Myocyte (in vitro differentiated cells): ENCODE measurements at places on chromosomes 4 and X. TPM values are rescaled to one million over a fixed set of nuclear protein-coding genes. Genes with fewer than 3 reads are reported as not detected.

GRCh38 chr4:143701365-143701764, 890 bp upstream of the FREM3 start:
- DNase-seq = no peak

- peak; percentile 45 for DNase-seq
Measured at GRCh38 chr4:37891260-37892159, 626 bp downstream of the TBC1D1 start.

DNA sequence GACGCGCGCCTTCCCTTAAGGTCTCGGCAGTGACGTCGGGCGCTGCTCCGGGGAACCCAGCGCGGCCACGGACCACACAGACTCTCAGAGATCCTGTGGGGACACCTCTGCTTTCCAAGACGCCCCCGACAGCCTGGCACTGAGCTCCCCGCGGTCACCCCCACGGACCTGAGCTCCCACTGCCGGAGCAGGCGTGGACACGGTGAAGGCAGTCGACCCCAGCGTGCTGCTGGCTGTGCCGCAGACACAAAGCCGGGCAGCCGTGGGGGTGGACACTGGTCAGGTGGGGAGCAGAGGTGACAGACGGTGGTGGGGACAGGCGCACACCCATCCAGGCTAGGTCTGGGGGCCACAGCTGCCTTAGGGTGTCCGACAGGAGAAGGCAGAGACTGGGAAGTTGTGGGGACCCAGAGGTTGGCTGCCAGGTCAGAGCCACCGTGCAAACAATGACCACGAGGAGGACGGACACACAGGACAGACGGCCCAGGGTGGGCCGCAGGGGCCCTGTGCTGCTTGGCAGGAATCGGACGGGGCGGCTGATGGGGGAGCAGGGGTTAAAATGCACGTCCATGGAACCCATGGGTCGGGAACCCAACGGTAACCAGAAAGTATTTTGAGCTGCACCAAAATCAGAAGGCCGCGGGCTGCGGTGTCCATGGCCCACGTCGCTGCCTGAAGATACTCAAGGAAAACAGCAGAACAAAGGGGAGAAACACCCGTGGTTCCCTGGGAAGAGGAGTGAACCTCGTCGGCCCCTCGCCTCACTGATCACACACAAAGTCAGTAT, 16.6 kb upstream of the GTPBP6 start:
- no peak for DNase-seq

GRCh38 chr4:80484712-80485111, 149.2 kb downstream of the CFAP299 start:
- no peak for DNase-seq

GRCh38 chr4:83013420-83013867, 2.8 kb upstream of the LIN54 start:
- no peak for DNase-seq

GRCh38 chr4:26126143-26126718, 194.6 kb upstream of the RBPJ start:
- peak; percentile 36 for DNase-seq

DNA sequence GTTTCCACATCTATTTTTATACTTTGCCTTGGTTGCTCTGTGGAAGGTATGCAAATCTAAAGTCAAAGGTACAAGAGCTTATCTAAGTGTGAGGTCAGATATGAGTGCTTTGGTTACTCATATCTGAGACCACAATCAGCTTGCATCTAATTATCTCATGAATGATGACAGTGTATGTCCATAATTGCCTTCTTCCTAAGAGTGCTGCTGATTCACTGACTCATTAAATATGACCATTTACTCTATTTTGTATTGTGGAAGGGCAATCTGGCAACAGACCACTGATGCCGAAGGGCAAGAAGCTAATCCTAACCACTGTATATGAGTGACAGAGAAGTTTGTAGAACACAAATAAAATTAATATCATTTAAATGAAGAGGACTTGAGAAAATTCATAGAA, 1190.2 kb upstream of the AGA start:
- DNase-seq = no peak

GRCh38 chr4:33116871-33117270, 2396.7 kb downstream of the PCDH7 start:
- DNase-seq = no peak

GRCh38 chr4:39636531-39637184, 2.0 kb downstream of the SMIM14 start:
- peak; percentile 32 for DNase-seq

GRCh38 chrX:39819921-39820849, 277.6 kb downstream of the BCOR start:
- no peak for DNase-seq

Gene ARR3
- total RNA-seq = not detected in 2 replicates

Gene MAGEA4
- not detected in 2 replicates for total RNA-seq

Gene SYTL4
- 0.88 and 0.99 TPM in 2 replicates for total RNA-seq

Gene CCDC158
- not detected in 2 replicates for total RNA-seq

Gene ELOVL6
- total RNA-seq = 3.6 and 8.9 TPM in 2 replicates
